ENCODE measurements at places on chromosomes 7 and 10.

- no peak for DNase-seq
Measured at GRCh38 chr7:14206121-14206520, 216.7 kb upstream of the ETV1 start.

DNA sequence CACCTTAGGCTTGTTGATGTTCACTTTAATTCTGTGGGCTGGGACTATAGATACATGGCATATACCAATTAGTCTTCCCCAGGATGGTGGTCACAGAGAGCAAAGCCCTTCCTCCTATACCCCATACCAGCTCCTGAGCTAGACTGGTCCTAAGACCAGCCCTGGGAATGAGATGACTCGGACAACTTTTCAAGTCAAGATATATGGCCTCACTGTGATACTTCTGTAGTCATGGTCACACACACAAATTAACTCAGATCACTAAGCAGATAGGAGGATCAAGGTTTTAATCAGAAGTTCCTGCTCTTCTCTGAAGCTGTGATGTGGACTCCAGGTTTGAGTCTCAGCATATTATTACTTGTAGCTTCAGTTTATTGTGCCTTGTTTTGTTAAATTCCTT, 53.1 kb downstream of the SLK start:
- no peak for DNase-seq

DNA sequence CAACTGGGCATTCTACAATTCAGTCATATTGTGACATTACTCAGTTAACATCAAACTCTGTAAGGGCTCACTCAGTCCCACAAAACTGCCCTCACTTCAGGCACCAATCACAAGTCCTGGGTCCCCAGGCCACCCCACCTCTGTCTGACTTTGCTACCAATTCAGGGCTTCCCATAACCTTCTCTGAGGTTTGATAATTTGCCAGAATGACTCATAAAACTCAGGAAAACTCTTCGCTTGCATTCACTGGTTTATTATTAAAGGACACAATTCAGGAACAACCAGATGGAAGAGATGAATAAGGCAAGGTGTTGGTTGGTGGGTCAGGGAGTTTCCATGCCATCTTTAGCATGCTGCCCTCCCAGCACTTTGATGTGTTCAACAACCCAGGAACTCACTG, 41.3 kb downstream of the AVL9 start:
- DNase-seq = no peak

- no peak for DNase-seq
Measured at GRCh38 chr10:58868736-58869435, 307.6 kb upstream of the PHYHIPL start.

GRCh38 chr7:727806-728460, 852 bp upstream of the PRKAR1B start:
- peak; percentile 37 for DNase-seq

- no peak for DNase-seq
Measured at GRCh38 chr10:104123397-104123796, 1.4 kb downstream of the SFR1 start.

DNA sequence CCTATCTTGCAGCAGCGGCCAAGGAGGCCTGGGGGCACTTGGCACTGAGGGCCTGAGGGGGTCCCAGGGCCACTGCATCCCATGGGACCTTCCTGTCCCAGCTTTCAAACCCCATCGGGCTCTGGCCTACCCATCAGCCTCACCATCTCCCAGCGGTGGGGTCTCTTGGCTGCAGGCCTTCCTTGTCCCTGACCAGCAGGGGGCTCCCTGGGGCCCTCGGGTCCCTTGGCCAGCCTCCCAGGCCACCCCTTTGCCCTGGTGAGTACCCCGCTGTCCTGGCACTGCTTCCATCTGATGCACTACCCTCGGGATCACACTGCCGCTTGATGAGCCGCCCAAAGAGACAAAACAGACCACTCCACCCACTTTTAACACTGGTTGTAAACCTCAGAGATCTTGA, 43.5 kb downstream of the YKT6 start:
- no peak for DNase-seq

GRCh38 chr7:38367301-38367890, 94.0 kb upstream of the TARP start:
- no peak for DNase-seq

- DNase-seq = no peak
Measured at GRCh38 chr10:11020548-11020942, 2.9 kb downstream of the CELF2 start.

DNA sequence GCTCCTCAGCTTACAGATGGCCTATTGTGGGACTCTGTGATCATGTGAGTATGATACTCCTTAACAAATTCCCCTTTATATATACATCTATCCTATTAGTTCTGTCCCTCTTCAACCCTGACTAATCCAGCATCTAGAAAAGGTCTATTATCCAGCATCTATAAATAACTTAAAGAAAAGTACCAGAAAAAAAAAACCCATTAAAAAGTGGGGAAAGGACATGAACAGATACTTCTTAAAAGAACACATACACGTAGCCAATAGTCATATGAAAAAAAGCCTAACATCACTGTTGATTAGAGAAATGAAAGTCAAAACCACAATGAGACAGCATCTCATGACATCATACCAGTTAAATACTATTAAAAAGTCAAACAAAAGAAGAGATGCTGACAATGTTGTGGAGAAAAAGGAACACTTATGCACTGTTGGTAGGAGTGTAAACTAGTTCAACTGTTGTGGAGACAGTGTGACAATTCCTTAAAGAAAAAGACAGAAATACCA, 549.5 kb upstream of the GRM3 start:
- no peak for DNase-seq

- no peak for DNase-seq
Measured at GRCh38 chr10:131534836-131535235, 223.3 kb upstream of the TCERG1L start.

GRCh38 chr7:138226001-138226476, 149.8 kb downstream of the AKR1D1 start:
- peak; percentile 20 for DNase-seq

DNA sequence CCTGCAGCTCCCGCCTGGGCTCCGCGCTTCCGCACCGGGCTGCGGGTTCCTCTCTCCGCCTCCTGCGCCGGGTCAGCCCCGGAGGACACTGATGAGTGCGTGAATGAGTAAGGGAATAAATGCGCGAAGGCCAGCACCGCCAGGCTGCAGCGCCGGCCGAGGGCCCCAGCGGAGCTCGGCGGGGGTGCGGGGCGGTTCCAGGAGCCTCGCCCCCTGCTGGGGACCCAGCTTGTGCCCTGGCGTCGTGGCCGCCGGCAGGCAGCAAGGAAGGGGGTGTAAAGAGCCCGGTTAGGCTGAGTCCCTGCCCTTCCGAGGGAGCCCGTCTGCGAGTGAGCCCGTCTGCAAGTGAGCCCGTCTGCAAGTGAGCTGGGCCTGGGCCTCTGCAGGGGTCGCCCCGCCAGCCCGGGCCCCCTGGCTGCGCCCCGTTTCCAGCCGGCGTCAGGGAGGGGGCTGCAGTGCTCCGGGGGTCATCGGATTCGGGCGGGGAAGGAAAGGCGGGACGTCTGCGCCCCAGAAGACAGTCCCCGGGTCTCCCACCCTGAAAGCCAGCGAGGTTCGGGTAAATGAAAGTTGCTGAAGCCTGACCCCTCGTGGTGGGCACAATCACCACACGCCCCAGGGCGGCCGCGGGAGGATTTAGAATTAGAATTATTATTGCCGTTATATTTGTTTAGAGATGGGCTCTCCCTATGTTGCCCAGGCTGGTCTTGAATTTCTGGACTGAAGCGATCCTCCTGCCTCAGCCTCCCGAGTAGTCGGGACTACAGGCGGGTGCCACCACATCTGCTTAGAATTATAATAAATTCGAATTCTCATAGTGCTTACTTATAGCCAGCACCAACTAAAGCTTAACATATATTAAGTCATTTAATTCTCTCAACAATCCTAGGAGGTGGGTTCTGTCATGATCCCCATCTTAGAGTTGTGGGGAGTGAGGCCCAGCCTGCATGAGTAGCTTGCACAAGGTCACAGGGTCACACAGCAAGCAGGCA, 8.6 kb upstream of the CRYGN start:
- DNase-seq = peak; percentile 72

GRCh38 chr10:89269433-89270152, 18.0 kb upstream of the LIPA start:
- no peak for DNase-seq

- no peak for DNase-seq
Measured at GRCh38 chr10:113161066-113161465, 211.0 kb downstream of the TCF7L2 start.

GRCh38 chr7:120709972-120710320, 148.0 kb downstream of the TSPAN12 start:
- DNase-seq = no peak

GRCh38 chr7:73831834-73832651, 1.2 kb downstream of the CLDN4 start:
- peak; percentile 89 for DNase-seq

GRCh38 chr7:123360631-123361030, 160.9 kb upstream of the SLC13A1 start:
- no peak for DNase-seq

GRCh38 chr7:47669178-47669891, 87.4 kb upstream of the TNS3 start:
- peak; percentile 64 for DNase-seq

DNA sequence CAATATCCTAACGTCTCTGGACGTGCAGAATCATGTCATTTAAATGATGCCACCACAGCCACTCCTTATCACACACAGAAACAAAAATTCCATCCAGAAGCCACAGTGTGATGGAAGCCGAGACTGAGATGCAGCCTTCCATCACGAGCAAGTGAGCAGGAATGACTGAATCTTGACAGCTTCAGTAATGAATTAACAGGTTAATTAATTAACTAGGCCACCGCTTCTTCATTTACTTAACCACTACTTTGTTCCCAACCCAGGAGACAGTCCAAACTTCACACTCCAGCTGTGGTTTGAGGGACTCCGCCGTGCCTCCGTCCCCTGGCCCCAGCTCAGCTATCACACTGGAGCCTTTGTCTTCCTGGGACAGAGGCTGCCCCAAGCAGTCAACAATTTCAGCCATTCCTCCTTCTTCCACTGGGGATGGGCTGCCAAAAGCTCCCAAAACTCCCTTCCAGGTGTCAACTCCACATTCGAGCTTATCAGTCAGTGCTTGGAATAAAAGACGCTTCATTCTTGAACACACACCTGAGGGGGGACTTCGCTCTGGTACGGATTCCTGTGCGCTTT, 65.9 kb downstream of the FGFR2 start:
- DNase-seq = no peak

DNA sequence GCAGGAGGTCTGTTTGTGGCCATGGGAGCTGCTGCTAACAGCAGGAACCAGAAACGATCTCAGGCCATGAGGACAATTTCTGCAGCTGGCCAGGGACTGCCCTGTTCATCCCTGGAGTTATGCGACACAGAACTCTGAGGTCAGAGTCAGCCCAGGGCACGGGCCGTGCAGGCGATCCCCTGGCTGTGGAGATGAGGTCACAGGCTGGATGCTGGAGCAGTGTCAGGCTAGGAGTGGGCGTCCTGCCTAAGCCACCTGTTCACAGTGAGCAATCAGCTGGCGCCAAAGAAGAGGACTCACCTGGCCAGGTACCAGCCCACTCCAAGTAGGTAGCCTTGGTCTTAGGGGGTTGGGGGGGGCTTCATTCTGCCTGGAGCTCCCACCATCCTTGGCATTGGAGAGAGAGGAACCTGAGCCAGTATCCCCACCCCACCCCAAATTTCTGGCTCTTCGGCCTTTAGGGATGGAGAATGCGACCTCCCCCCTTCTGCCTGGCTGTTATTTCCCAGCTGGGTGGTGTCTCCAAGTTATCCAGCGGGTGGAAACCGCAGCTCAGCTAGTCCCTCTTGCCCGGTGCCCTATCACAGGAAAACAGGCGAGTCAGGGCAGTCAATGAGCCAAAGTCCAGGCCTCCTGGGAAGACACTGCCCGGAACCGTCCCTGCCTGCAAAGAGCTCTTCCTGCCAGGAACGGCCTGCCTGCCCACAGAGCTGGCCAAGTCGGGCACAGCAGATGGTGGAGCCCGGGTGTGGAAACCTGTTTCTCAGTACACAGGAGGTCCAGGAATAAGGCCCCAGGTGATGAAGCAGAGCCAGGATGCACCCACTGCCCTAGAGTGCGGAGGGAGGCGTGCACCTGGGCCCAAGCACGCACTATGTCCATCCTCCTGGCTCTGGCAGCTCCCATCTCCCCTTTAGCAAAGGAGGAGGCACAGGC, 1.8 kb upstream of the TTYH3 start:
- peak; percentile 87 for DNase-seq

- no peak for DNase-seq
Measured at GRCh38 chr7:78441737-78442136, 643.2 kb downstream of the PHTF2 start.

GRCh38 chr7:159051916-159052315, 92.8 kb downstream of the VIPR2 start:
- DNase-seq = no peak

DNA sequence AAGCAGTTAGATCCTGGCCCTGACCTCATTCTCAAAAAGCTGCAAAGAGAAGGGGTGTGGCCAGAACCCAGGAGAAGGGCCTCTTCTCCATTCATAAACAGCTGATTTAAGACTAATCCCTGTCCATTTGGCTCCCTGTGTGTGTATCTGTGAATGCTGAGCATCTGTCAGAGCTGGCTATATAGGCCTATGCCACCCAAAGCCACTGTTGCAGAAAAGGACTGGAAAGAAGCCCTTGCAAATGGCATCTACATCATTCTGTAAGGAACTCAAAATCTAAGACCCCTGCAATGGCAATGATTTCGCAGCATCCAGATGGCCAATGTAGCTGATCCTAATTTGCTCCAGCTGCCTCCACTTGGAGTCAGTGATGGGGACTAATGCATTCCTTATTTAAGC, 384.5 kb downstream of the KCNMA1 start:
- DNase-seq = no peak

DNA sequence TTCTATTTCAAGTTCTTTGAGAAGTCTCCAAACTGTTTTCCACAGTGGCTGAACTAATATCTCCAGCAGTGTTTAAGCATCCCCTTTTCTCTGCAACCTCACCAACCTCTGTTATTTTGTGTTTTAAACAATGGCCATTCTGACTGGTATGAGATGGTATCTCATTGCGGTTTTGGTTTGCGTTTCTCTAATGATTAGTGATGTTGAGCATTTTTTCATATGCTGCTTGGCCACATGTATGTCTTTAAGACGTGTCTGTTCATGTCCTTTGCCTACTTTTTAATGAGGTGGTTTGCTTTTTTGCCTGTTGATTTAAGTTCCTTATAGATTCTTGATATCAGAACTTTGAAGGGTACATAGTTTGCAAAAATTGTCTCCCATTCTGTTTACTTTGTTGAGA, 156.6 kb upstream of the IMMP2L start:
- DNase-seq = no peak

GRCh38 chr10:46318799-46319198, 32.0 kb downstream of the ANTXRL start:
- DNase-seq = no peak

DNA sequence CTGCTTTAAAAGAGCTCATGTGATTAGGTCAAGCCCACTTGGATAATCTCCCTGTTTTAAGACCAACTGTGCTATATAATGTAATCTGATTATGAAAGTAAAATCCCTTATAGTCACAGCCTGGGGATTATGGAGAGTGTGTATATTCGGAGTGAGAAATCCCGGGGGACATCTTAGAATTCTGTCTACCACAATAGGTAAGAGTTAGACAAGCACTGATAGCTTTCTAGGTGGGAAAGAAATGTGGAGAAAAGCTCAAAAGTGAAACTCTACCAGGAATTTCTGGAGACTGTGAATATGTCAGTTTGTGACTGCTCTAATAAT, 2.9 kb upstream of the VCL start:
- DNase-seq = no peak

GRCh38 chr7:143280160-143280559, 4.6 kb upstream of the TMEM139 start:
- DNase-seq = no peak
